C1 segment of cervical spinal cord (tissue), 14 donors: ENCODE measurements at places on chromosomes 4 and X.

DNA sequence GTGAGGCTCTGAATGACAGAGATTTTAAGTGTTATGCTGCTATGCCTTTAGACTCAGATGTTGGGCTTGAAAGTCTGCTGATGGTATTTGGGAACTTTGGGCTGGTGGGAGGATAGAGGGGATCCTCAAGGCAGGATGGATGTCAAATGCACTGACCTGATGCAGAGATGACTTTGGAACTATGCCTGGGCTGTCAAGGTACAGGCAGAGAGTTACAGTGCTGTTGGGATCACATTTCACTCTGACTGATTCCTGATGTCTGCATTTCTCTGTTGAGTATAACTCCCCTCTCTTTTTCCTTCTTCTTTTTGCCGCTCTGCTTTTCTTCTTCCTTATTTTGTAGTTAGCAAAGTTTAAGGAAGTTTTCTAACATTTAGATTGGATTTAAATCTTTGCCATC, 271.8 kb upstream of the ARX start:
- DNase-seq, result no peak

GRCh38 chr4:15291122-15291521, 136.7 kb upstream of the C1QTNF7 start:
- no peak for DNase-seq

- no peak for DNase-seq
These were observed 252.1 kb upstream of the KLHL4 start for GRCh38 chrX:87265518-87265917.

GRCh38 chr4:37964734-37965457, 4.7 kb downstream of the PTTG2 start:
- no peak for DNase-seq

DNA sequence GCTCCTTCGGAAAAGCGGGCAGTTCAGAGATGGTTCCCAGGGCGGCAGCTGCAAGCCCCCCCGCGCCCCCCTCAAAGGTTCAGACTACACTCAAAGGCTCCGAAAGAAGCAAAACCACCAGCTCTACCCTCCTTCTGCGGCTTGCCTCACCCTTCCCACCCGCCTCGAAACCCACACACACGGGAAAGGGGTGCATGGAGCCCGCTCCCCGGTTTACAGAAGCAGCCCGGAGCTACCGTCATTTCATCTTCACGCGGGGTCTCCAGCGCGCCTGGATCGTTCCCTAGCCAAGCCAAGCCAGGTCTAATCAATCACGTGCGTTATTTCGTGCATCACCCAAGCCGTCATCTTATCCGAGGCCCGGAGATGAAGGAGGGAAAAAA, 1.2 kb downstream of the NLGN4X start:
- DNase-seq, result no peak

- no peak for DNase-seq
These were observed 44.5 kb downstream of the MGST2 start for GRCh38 chr4:139710073-139710472.

- DNase-seq, result no peak
These were observed 52.5 kb downstream of the GBA3 start for GRCh38 chr4:22745234-22745633.

- no peak for DNase-seq
These were observed 20.3 kb upstream of the LUZP4 start for GRCh38 chrX:115269051-115269683.

- DNase-seq, result no peak
These were observed 805 bp downstream of the GATB start for GRCh38 chr4:151760002-151760401.

GRCh38 chrX:140500441-140500840, 4.4 kb downstream of the SOX3 start:
- DNase-seq, result no peak

DNA sequence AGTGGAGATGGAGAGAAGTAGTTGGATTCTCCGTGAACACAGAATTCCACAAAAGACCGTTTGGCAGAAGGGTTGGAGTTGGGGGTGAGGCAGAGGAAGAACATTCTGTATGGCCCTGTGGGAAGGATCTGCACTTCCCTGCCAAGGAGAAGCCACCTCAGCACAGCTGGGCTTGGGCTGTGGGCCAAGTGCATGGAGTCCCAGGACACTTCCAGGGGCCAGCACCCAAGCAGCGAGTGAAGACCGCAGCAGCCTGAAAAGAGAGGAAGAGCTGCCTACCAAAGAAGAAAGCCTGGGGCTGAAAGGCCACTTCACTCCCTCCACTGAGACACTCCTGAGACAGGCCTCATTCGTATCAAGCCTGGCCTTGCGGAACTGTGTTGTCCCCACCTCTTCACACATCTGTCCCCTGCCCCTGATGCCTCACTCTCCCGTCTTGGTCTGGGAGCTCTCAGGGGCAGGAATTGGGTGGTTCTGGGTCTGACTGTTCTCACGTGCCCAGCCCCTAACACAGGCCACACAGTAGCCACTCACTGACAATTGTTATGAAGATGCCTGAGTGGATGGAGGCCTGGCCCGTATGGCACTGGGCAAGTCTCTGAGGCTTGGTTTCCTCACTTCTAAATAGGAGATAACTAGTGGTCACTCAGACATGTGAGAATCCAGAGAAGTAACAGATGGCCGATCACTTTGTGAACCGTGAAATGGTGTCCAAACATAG, 3.3 kb upstream of the AWAT2 start:
- DNase-seq, result no peak

DNA sequence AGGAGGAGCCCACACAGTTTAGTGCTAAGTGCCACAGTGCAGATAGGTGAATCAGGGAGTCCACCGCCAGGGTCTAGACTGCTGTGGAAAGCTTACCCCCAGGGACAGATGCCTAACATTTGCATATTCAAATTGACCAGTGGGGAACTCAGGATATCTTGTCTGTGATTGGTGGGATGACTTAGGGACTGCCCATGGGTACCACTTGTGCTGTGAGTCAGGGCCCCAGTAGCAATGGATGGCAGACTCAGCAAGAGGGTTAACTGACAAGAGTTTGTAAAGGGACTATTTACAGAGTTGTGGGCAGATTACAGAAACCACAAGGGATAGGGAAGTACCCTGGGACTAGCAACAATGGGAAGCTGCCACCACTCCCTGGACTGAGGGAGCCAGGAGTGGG, 282.1 kb downstream of the BCOR start:
- no peak for DNase-seq
